ENCODE measurements at places on chromosomes 7 and 10.

DNA sequence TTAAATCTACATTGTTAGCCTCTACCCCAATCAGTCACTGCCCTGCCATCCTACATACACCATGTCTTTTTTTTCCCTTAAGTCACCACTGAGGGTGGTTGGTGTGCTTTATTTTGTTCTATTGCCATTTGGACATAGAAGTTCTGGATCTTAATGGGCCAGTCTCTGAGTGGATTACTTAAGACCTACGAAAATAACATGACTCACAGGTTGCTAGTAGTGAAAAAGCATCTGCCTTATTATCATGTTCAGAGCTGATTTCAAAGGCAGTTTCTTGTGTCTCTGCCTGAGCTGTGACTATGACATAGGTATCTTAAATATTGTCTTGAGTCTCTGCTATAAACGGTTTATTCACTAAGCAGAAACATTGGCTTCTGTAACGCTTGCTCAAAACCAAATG lies 410.8 kb downstream of the MDFIC start:
- DNase-seq = no peak

- no peak for DNase-seq
Observed at GRCh38 chr7:26447116-26447515, 155.5 kb downstream of the SNX10 start.

GRCh38 chr7:143372070-143372469 lies 9.1 kb upstream of the ZYX start:
- DNase-seq = peak; percentile 44

DNA sequence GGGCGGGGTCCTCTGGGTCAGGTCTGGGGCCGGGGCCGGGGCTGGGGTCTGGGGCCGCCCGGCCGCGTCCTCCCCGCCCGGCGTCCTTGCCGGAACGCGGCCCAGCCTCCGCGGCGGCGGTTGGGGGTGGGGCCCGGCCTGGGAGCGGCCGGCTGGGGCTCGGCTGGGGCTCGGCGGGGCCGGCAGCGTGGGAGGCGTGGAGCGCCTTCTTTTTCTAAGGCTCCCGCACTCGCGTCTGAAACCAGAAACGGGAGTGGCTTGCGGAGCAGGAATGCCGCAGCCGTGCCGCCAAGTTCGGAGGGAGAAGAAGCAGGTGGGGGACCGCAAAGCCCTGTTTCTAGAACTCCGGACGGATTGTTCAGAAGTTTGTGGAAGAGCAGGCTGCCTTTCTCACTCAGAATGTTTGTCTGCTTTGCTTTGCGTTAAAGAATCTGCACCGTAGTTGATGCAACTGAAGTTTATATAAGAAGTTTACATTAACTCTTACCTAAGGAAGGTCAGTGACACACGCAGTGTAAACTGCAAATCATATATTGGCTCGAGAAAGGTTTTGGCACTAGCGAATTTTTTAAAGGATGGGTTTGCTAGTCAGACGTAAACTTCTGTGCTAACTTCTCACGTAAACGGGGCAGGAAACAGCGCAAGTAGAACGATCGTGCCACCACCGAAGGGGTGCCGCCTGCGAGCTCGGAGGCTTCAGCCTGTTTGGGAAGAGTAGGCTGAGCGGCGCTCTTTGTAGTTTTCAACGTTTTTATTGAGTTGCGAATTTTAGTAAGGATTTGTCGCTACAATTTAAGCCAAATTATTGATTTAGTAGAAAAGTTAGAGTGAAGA lies 729 bp downstream of the DNAJB6 start:
- peak; percentile 46 for DNase-seq

DNA sequence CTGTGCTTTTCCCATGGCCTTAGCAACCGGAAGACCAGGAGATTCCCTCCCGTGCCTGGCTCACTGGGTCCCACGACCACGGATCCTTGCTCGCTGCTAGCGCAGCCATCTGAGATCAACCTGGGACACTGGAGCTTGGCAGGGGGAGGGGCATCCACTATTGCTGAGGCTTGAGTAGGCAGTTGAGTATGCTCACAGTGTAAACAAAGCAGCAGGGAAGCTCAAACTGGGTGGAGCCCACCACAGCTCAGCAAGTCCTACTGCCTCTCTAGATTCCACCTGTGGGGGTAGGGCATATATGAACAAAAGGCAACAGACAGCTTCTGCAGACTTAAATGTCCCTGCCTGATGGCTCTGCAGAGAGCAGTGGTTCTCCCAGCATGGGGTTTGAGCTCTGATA lies 697.0 kb downstream of the SORCS1 start:
- no peak for DNase-seq

DNA sequence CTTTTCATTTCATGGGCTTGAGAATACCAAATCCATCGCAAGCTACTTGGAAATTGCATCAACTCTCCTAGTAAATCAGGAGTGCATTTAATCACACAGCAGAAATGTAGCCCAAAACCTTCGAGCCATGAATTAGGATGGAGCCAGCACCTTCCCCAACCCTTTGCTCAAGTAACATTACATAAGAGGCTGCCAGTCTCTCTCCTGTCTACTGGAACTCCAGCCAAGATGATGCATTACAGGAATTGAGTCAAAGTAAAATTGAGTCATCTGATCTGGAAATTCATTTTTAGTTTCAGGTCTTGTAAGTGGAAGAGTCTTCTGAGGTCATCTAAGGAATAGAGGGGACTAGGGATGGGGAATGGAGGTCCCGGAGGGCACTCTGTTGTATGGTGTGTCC lies 69.7 kb upstream of the FHIP2A start:
- DNase-seq = no peak

GRCh38 chr10:67506757-67507091 lies 189.3 kb downstream of the CTNNA3 start:
- no peak for DNase-seq

GRCh38 chr10:130570074-130570473 lies 433.9 kb downstream of the GLRX3 start:
- no peak for DNase-seq

GRCh38 chr7:151686826-151687225 lies 167.1 kb upstream of the RHEB start:
- DNase-seq = no peak

GRCh38 chr10:114810926-114811325 lies 10.7 kb upstream of the FHIP2A start:
- DNase-seq = no peak

DNA sequence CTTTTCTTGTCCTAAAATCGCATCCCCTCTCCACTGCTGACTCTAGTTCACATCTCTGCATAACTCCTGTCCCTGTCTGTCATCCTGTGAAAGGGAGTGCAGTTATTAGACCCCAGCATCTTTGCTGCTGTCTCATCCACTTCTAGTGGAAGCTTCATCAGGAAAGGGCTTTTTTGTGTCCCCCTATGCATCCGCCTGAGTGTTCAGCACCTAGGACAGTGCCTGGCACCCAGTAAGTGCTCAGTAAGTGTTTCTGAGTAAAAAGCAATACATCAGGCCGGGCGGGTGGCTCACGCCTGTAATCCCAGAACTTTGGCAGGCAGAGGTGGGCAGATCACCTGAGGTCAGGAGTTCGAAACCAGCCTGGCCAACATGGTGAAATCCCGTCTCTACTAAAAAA lies 211.8 kb upstream of the FOXK1 start:
- no peak for DNase-seq

DNA sequence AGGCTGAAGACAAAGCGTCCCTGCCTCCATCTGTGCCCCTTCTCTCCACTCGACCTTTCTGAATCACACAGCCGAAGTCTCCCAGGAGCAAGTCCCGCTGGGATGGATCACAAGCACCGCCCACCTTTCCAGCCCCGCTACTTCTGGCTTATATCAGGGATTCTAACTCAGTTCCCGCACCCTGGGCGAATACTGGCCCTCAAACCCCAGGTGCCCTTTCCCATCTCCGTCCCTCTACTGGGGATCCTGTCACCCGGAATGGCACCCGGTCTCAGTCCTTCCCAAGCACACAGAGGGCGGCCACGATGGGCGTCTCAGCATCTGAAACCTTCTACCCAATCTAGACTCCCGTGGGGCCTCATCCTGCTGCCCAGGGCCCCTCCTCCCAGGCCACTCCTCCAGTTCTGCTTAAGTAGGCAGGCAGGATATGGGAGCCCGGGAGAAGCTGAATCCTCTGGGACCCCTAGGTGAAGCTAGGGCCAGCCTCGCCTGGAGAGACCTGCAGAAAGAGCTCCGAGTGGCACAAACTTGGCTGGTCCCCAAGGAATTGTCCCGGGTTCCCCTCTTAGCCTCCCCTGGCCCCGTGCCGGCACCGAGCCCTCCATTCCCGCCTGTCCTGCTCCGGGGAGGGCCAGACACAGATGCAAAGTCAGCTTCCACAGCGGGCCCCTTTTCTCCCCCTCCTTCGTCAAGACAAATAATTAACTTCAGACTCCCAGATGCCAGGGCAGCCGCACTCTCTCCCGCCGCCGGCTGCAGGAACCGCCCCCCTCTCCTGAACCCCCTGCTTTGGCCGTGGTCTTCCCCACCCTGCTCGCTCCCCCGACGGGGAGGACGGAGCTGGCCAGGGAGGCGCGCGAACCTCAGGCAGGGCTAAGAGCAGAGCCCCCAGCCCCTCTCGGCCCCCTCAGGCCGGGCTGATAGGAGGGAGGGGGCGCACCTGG lies 612 bp downstream of the KCP start:
- DNase-seq = no peak

GRCh38 chr10:73653701-73654100 lies 2.1 kb downstream of the SYNPO2L start:
- no peak for DNase-seq

DNA sequence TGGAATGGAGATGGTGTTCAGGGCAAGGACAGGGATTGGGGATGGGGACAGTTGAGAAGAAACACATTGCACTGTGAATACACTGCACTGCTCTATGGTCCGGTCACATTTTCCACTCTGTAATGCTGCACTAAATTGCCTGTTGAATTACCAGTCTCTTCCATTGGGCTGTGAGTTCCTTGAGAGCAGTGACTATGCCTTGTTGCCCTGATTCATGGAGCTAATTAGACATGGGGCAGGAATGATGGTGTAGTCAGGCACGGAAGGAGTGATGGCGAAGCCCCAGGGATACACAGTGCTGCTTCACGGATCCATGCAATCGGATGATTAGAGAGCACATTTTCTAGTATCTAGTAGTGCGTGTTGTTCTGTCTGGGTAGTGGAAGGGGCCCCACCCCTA lies 25.4 kb upstream of the GPAM start:
- no peak for DNase-seq

DNA sequence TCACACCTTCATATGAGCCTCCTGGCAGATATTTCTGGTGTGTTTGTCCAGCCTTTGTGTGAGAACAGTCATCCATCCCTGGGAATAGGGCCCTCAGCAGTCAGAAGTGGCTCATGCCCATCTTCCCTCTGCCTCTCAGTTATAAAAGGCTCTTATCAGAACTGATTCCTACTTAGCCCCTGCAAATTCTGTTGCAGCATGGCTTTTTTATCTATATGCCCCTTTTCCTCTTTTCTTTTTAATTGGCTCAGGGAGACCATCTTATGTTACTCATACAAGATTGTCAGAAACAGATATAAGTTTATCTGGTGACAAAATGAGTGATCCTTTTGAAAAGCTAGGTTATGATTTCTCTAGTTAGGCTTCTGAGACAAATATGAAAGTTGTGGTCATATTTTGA lies 194.1 kb downstream of the CREB5 start:
- DNase-seq = no peak

- DNase-seq = no peak
Observed at GRCh38 chr7:69328516-69328915, 269.8 kb upstream of the AUTS2 start.

DNA sequence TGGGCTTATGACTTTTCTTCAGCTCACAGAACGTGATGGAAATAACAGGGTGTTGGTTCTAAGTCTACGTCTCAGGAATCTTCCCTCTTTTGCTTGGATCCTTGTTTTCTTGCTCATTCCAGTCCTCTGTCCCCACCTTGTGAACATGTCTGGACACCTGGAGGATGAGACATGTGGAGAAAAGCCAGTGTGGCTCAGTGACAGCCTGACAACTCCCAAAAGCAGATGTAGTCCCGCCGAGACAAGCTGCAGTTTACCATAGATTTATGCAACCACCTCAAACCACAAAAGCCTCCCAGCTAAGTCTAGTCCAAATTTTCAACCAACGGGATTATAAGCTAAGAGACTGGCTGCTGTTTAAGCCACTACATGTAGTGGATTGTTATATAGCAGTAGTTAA lies 476.1 kb downstream of the SH2D4B start:
- DNase-seq = no peak

GRCh38 chr7:108254259-108254658 lies 124.1 kb upstream of the LAMB4 start:
- no peak for DNase-seq

- DNase-seq = no peak
Observed at GRCh38 chr10:7378602-7379403, 32.0 kb downstream of the SFMBT2 start.

DNA sequence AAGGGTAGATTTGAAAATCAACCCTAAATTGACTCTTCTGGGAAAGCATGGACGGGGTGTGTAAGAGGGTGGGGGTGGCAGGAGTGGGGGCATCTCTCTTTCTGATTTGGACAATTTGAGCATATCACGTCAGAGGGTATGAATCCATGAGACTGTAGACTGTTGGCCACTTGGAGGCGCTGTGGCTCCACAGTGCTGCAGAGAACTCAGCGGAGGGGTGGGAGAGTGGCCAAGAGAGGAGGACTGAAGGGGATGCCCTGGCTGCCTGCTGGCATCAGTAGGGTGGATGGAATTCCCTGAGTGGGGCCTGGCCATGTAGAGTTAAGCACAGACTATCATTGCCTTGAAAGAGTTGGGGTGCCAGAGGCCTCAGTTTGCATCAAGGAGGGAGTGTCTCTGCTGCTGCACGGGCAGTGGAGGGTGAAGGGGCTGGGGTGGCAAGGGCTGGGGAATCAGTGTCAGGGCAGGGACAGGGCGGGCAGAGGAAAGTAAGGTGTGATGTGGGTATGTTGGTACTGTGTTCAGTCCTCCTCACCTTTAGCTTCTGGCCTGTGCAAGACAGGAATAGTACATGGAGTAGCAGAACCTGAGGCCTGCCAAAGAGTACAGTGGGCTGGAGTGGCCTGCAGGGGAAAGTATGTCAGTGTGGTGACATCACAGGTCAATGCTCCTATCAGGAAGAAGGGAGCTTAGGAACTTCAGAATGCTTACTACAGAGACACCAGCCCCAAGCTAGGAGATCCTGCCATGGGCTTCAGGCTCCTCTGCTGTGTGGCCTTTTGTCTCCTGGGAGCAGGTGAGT lies 133.5 kb upstream of the PRSS58 start:
- peak; percentile 33 for DNase-seq

- DNase-seq = peak; percentile 51
Observed at GRCh38 chr7:105675934-105676371, 94.7 kb upstream of the EFCAB10 start.

- no peak for DNase-seq
Observed at GRCh38 chr10:24172909-24173308, 36.0 kb upstream of the KIAA1217 start.

- no peak for DNase-seq
Observed at GRCh38 chr7:65972976-65973375, 9.0 kb downstream of the GUSB start.

GRCh38 chr7:81846398-81846797 lies 76.6 kb upstream of the HGF start:
- no peak for DNase-seq

- no peak for DNase-seq
Observed at GRCh38 chr7:104843198-104843597, 170.8 kb upstream of the KMT2E start.

- DNase-seq = no peak
Observed at GRCh38 chr10:121155742-121156474, 304.7 kb downstream of the WDR11 start.

- no peak for DNase-seq
Observed at GRCh38 chr10:45144326-45145070, 143.8 kb downstream of the ZNF22 start.
